ENCODE measurements at places on chromosomes 1 and 21.

GRCh38 chr1:55212349-55213150 lies 2.6 kb downstream of the USP24 start:
- DNase-seq: no peak

GRCh38 chr1:48082271-48082962 lies 85.2 kb upstream of the TRABD2B start:
- DNase-seq: no peak

DNA sequence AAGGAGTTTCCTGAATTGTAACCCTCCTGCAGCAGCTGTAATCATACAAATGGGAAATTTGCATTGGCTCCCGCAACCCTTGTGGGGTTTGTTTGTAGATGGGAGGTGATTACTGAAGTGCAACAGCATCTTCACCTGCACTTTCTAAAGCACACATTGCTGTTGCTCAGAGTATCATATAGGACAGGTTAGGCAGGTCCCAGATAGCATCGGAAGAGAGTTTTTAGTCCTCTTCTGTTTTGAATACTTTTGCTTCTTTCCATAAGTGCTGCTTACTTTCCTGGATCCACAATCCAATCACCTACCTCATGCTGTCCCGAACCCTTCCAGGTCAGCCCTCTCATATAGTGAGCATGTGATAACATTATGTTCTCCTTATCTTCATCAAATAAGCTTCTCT lies 300.4 kb downstream of the PTPRC start:
- no peak for DNase-seq

GRCh38 chr1:6033986-6034749 lies 11.5 kb upstream of the KCNAB2 start:
- no peak for DNase-seq

- DNase-seq: no peak
Measured at GRCh38 chr1:222877854-222878253, 63.0 kb downstream of the DISP1 start.

DNA sequence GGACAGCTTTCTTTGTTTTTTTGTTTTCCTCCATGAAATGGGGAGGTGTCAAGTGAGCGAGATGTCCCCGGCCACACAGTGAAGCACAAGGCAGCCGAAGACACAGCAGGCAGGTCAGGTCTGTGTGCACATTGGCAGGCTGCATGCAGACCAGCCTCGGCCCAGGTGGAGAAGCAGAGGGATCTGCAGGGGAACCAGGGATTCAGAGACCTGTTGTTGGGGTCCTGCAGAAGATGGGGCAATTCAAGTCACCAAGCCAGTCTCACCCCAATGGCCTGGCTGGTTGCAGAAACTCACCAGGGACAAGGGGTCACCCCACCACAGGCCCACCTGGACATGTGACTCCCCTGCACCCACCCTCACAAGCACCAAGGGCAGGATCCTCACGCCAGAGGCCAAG lies 4.0 kb upstream of the ABCG1 start:
- DNase-seq: no peak

DNA sequence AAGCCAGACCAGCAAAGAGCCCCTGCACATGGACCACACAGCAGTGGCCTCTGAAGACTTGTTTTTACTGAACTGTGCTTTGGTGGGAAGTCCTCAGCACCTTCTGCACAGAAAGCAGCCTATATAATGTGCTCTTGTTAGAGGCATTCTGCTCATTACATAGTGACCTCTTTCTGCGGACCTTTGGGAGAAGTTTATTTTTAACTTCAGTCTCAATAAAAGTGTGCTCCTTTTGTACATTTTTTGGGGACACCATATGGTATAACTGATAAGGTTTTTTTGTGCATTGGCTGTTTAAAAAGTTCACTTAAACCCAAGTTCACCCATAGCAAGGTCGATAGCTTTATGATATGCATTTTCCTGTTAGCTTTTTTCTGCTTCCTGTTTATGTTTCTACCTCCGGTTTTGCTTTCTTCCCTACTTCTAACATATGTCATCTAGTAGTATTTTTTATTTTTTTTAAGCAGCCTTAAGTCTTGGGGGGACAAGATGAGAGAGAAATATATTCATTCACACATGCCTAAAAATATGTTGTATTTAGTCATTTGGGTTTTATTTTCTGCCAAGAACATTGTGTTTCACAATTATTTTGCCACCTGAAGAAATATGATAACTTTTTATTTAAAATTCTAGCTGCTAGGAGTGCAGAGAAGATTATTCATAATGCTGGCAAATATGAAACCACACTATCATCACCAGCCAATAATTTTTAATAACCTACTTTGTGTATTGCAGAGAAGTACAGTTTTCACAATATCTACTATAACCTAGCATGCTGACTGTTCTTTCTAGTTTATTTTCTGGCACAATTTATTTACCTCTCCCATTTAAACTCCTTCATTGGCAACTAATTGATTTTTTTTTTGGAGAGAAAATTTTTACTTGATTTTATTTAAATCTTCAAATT lies 22.9 kb upstream of the SLC19A2 start:
- no peak for DNase-seq
